ENCODE measurements at places on chromosomes 2 and 18.

DNA sequence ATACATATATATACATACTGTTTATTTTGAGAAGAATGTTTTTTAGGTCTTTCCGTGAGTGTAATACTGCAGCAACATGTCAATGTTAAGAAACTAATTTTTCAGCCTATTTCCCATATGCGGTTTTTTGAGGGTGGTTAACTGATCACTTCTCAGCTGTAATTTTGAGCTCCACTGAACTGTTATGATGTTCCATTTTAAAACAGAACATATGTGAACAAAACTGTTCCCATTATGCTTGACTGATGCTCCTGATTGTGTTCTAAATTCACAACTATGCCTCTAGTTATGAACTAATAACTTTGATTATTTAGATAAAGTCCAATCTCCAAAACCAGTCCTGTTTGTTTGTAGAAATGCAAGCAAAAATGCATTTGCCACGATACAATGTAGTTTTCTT, 511.2 kb upstream of the FSIP2 start:
- no peak for DNase-seq

- no peak for DNase-seq
Measured at GRCh38 chr18:80187956-80188642, 59.2 kb downstream of the PARD6G start.

GRCh38 chr2:239278941-239279365, 121.9 kb downstream of the HDAC4 start:
- no peak for DNase-seq

- no peak for DNase-seq
Measured at GRCh38 chr18:39825485-39826150, 2129.4 kb upstream of the PIK3C3 start.

DNA sequence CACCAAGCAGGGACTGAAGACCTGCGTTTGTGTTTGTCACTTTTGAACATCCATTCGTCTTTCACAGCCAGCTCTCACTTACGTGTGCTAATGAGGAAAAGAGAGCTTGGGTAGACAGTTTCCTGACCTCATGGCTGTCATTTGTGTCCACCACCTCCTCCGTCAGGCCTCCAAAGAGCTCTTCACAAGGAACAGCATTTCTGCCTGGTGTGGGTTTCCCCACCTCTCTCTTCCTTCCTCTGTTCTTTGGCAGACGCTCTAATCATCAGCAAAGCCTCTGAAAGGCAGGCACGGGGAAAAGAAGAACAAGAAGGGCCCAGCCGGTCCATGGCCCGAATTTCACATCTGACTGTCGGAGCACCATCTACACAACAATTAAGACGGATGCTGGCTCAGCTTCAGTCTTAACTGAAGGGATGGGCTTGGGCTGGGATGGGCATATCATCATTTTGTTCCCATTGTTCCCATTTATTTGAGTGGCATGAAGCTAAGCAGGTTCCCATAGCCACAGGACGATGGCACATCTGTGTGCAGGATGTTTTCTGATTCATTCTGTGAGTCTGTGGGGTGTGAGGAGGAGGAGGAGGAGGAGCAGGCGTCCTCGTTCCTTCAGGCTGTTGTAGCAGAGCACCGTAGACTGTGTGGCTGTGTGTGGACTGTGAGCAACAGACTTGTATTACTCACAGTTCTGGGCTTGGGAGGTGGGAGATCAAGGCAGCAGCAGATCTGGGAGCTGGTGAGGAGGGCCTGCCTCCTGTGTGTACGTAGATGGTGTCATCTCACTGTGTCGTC, 66.4 kb downstream of the TSHZ1 start:
- no peak for DNase-seq

DNA sequence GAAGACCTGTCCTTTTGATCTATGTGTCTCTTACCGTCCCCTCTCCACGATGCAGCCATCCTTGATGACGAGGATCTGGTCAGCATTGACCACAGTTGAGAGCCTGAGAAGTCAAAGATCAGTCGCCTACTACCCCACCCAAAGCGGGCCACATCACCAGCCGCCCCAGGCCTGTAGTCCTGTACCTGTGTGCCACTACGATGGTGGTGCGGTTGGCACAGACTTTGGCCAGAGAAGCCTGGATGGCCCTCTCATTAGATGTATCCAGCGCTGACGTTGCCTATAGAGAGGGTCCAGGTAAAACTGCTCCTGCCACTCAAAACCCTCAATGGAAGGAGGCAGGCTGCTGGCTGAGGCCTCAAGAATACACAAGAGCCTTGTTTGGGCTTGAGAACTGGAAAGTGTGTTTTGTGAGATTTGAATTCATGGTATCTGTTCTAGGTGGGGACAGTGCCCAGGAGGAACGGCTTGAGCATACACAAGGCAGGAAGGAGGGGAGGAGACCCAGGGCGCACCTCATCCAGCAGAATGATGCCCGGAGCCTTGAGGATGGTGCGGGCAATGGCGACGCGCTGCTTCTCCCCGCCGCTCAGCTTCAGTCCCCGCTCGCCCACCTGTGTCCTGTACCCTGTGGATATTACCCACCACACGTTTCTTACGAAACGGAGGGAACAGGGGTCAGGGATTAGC, 3.8 kb downstream of the ZFAND2B start:
- DNase-seq: no peak

- DNase-seq: no peak
Measured at GRCh38 chr2:200155652-200156051, 150.8 kb upstream of the SPATS2L start.

DNA sequence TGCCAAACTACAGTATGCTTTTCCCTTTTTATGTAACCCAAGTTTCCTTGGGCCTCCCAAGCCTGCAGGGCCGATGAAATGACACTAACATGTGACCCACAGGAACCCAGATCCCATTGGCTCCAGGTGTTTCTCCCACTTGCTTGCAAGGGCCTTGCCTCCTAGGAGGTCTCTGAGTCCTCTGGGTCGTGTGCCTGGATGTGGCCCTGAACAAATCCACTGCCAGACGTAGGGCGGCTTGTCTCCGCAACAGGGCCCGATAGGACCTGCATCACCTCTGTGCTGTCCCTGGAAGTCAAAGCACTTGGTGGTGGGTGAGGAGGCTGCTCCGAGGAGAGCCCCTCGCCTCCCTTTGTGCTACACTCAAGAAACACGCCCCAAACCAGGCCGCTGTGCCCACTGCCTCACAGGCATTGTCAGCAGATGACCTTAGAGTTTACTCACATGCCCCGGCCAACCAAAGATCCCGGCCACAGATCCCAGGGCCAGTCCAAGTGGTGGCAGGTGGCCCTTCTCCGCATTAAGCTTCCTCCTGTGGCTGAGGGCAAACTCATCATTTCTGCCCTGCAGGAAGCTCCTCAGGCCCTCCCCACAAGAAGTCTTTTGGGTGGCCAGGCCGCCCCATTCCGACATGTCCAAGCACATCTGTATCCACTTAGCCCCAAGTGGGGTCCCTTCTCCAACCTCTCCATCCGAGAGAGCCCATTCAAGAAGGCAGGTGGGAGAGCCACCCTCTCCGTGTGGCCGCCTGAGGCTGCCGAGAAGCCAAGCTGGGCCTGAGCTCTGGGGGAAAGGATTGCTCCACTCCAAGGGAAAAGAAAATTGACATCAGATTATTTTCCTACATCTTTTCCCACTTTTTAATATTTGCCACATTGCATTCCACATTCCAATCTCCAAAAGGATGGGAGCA, 76.7 kb downstream of the GFPT1 start:
- DNase-seq: no peak

DNA sequence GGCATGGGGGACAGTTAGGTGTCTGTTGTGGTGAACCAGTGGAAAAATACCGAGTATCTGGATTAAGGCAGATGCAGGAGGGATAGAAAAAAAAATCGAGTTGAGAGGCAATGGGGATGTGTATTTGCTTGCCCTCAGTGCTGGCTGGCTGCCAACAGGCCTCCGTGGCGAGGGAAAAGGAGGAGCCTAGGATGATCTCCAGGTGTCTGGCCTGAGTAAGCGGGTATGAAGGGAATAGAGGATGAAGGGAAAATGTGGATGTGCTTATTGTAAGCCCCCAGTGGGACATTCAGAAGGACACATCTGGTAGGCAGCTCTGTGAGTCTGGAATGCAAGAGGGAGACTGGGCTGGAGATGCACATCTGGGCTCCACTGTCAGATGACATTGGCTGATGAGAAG, 22.8 kb downstream of the KCNS3 start:
- DNase-seq: no peak

GRCh38 chr2:152038441-152038958, 60.3 kb downstream of the CACNB4 start:
- DNase-seq: no peak

DNA sequence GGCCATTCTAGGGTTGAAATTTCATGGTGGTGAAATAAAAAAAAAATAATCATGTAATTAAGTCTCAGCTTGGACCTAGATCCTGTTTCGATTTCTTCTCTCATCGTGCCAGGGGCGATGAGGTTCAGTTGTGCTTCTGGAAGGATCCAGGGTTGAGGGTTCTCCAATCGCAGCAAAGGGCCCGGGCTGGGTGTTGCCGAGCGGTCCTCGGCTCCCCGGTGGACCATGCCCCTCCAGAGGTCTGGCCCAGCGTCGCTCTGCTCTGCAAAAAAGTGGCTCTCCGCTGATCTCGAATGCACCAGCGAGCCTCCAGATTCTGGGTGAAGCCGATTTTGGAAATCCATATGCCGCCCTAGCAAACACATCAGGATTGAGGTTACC, 39.0 kb downstream of the EN1 start:
- no peak for DNase-seq

GRCh38 chr18:33583901-33584300, 5.9 kb downstream of the ASXL3 start:
- no peak for DNase-seq
